NCI-H460 (cell line): ENCODE measurements at places on chromosomes 4 and X. TPM values are rescaled to one million over a fixed set of nuclear protein-coding genes. Genes with fewer than 3 reads are reported as not detected.
A peak's percentile ranks its signal among the peaks of the same experiment; 100 is the strongest.

GRCh38 chr4:86961116-86961515, 26.3 kb downstream of the AFF1 start:
- DNase-seq: no peak

DNA sequence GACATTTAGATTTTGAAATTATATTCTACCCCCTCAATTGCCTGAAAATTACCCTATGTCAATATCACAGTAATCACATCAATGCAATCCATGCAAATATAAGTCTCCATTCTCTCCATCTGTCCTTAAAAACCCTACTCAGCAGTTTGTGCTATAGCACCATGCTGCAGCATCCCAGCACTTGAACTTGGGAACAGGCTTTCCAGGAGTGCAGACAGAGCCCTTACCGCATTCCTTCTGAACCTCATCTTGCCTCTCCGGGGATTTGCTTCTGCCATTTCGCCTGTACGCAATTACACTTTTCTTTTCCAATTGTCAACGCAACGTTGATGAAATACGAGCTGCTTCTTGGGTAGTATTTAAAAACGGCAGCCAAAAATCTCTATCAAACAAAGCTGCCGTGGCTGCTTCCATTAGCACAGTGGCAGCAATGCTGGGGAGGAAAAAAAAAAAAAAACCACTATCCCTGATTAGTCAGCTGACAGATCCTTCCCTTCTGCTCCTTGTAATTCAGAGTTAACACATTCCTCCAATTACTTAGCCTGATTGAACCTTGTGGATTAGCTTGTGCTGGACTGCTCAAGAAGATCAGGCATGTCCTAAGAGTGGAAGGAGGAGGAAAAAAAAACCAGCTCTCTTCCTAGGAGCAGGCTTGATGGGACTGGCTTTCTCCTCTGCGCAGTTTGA, 65.6 kb downstream of the MCF2 start:
- no peak for DNase-seq

- no peak for DNase-seq
These were observed 149.8 kb upstream of the TBL1X start for GRCh38 chrX:9315086-9315485.

DNA sequence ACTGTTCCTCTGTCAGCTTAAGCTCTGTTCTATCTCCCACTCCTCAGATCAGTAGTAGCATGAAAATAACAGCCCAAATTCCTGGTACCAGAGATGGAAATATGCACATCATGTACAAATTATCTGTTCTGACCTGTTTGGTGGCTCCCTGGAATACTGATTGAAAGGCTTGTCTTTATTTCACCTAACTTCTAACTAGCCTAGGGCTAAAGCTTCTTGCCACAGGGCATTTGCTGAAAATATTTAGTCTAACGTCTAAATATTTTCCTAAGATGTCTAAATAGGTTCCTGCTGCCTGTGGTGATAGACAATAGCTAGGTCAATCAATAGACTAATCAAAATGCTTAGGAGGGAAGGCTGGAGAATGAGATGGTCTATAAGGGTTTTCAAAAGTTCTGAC, 12.9 kb upstream of the PRMT9 start:
- DNase-seq: no peak

GATA1 gene
- total RNA-seq: not detected in 2 replicates

DNA sequence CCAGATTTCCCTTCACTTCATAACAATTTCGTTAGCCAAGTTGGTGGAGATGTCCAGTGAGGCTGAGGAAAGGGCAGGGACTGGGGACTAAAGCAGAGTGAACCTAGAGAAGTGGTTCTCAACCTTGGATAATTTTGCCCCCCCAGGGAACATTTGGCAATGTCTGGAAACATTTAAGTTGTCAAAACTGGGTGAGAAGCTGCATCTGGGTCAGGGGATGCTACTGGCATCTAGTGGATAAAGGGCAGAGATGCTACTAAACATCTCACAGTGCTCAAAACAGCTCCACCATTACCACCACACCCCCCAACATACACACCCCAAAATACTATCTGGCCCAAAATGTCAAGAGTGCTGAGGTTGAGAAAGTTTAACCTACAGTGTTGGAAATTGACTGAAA, 32.0 kb upstream of the FGF16 start:
- no peak for DNase-seq

- peak; percentile 25 for DNase-seq
These were observed 567 bp downstream of the C4orf46 start for GRCh38 chr4:158670975-158671664.

DNA sequence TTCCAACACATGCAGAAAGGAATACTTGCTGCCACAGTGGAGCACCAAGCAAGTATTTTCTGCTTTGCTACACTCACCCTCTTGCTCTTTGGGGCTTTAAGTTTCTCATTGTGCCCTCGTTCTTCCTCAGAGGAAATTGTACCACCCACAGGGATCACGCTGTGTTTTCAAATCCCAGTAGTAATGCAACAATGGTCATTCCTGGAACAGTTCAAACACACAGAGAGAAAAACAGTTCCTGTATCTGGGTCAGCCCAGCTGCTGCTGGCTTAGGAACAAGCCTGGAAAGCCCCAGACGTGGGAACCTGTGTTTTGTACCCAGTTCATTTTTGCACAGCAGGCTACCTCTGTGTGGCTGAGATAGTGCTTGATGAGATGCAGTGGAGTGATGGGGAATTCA, 907.8 kb downstream of the STPG2 start:
- DNase-seq: no peak

CENPVL2 gene
- not detected in 2 replicates for total RNA-seq

ERAS gene
- total RNA-seq: 0.10 TPM in 1 of 2 replicates, not detected in the other
